DMS153 (cell line): ENCODE measurements at places on chromosomes 11 and 22.

GRCh38 chr11:90329043-90329442 lies 106.2 kb upstream of the CHORDC1 start:
- DNase-seq: no peak

DNA sequence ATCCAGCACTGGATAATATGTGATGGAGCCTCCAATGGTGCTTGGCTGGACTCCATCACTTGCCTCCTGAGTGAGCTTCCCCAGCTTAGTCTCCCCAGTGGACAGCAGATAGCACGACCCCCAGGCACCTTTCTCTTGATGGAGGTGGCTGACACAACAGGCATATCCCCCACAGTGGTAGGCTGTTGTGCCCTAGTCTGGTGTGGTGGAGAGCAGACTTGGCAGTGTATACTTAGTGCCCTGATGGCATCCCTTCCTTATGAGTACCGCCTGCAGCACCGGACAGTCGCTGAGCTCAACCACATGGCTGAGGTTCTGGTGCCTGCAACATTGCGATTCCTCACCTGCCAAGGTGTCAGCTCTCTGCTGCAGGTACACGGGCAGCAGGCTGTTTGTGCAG lies 50.1 kb downstream of the DNHD1 start:
- DNase-seq: no peak

- DNase-seq: no peak
Observed at GRCh38 chr11:2663915-2664314, 35.9 kb downstream of the KCNQ1OT1 start.

GRCh38 chr22:17283423-17283822 lies 64.2 kb upstream of the ADA2 start:
- DNase-seq: no peak

GRCh38 chr11:45646275-45646927 lies 19.0 kb downstream of the CHST1 start:
- DNase-seq: no peak

DNA sequence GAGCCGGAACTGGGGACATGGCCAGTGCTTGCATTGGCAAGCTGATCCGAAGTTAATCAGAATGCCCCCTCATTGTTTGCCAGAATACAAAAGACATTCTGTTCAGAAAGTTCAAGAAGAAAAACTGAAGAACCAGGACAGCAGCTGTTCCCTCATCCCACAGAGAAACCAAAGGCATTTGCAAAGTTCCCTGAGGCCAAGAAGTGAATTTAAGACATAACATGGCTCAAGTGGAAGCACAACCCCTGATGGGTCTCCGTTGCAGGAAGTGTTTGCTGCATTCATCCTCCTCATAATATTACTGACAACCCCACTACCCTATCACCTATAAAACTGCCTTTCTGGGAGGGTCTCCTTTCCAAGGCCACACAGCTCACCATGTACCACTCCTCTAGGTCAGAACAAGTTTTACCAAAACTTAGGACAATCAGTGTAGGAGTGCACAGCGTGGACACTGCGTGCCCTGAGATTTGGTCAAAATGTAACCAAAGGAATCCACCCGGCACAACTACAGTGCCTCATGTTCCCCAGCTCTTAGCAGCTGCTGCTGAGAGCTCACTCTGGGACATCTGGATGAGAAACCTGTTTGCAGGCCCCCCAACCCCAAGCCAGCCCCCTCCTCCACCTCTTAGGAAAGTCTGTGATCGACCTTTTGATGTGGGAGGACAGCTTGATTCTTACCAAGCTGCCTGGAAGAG lies 101.6 kb upstream of the AKIP1 start:
- DNase-seq: no peak

DNA sequence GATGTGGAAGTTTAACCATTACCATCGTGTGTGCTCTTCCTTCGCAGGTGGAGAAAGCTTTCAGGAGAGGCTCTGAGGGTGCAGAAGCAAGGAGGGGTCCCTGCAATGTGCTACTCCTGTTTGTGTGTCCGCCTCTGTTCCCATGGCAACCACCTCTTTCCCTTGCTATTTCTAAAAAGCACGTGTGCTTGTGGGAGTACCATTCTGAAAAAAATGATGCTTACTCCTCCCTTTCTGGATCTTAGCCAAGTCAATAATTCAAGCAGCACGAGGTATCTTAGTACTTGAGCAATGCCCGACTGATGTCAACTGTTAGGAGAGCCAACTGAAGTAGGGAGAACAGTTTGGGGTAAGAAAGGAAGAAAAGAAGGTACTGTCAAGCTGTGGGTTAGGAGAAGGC lies 628.7 kb downstream of the NTM start:
- peak; percentile 31 for DNase-seq

GRCh38 chr11:76704171-76704948 lies 33.8 kb upstream of the LRRC32 start:
- DNase-seq: no peak

DNA sequence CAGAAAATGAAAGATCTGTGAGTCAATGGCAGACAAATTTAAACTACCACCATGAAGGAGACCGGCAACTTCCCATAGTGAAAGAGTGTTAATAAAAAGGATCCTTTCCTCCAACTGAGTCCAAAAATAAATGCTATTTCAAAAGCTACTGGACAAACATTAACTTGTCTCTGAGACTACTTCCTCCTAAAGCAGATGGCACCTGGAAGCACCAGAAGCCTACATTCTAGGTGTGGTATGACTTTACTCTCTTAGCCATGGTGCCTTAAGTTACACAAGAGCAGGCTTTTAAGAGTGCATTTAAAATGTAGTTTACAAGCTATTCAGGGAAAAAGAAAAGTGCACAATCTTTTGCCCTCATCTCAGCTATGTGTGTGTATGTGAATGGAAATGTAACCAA lies 2.5 kb downstream of the ARHGAP32 start:
- DNase-seq: peak; percentile 37

GRCh38 chr11:121418625-121419114 lies 33.4 kb upstream of the SORL1 start:
- no peak for DNase-seq

GRCh38 chr11:83502041-83502440 lies 215.9 kb upstream of the CCDC90B start:
- DNase-seq: no peak

DNA sequence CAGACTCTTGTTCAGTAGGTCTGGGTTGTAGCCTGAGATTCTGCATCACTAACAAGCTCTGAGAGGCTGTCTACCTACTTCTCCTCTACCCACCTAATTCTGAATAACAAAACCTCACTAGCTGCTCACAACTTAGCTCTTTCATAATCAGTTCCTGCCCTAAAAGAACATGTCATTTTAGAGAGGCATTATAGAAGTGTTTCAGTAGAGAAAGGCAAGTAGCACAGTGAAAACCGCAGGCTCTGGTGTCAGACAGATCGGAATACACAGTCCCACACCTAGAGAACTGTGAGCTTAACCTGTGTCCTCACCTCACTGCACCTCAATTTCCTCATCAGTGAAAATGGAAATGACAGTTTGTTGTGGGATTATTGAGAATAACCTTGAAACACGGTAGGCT lies 1337.6 kb upstream of the TENM4 start:
- DNase-seq: no peak

DNA sequence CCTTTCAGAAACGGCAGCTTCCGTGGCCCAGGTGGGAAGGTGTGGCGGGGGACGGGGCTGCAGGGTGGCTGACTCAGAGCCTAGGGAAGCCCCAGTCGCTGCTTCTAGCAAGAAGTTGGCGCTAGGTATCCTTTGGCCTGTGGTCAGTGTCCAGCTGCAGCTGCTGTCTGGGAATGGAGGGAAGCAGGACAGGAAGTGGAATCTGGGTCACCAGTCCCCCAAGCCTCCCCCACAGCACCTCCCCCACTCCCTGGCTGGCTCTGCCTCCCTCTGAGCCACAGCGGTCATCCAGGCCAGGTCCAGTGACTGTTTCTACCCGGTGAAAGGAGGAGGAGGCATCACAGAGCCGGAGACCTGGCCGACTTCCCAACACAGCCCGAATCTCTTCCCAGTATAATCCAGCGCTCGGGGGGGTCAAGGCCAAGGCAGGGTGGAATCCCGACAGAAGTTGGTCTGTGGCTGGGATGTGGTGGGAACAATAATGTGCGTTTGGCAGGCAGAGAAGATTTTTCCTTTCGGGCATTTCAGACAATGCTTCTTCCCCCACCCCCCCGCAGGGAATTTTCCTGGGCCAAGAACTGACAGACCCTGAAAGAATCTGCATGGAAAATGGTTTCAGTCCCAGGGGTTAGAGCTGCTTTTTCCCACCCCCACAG lies 45.1 kb downstream of the C11orf96 start:
- no peak for DNase-seq

DNA sequence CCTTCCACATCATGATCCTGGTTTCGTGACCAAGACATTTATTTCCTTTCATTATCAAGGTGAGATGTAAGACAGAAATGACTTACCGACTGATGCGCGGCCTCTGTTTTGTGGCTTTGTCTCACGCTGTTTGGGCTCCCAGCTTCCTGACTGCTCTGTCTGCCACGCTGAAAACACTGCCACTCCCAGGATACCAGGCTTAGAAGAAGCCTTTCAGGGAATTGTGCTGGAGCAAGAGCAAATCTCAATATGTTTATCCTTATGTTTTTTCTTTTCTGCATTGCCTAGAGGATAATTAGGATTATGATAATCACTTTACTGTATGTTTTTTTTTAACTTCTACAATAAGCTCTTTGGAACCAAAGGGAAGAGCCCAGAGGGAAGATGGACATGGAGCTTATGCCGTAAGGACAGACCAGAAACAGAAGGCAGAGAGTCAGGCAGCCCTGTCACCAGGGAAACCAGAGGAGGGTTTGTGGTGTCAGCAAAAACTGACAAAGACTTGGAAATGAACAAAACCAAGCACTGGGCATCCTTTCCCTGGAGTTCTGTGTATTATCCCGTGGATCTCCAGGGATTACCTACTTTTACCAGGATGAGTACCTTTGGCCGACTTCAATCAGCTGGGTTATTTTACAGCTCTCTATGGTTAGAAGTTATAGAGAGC lies 68.2 kb upstream of the ISX start:
- DNase-seq: no peak

- DNase-seq: no peak
Observed at GRCh38 chr11:13333456-13333957, 55.9 kb downstream of the BMAL1 start.

GRCh38 chr11:47375020-47375419 lies 3.3 kb downstream of the SPI1 start:
- no peak for DNase-seq

DNA sequence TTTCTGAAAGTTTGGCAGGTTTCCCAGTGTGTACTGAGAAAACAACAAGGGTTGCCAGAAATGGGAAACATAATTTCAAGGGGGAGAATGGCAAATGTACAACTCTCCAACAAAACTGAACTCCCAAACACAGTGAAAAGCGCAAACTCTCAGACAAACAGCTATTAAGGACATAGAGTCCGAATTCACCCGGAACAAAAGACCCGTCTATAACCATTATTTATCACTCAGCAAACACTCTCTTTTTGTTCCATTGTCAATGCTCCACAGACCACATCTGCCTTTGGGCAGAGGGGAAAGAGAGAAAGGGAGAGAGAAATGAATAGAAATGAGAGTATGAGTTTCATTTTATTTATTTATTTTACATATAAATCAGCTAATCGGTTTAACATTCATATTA lies 21.7 kb downstream of the KIRREL3 start:
- DNase-seq: peak; percentile 98

GRCh38 chr11:12200279-12200990 lies 90.0 kb downstream of the MICAL2 start:
- DNase-seq: peak; percentile 69

DNA sequence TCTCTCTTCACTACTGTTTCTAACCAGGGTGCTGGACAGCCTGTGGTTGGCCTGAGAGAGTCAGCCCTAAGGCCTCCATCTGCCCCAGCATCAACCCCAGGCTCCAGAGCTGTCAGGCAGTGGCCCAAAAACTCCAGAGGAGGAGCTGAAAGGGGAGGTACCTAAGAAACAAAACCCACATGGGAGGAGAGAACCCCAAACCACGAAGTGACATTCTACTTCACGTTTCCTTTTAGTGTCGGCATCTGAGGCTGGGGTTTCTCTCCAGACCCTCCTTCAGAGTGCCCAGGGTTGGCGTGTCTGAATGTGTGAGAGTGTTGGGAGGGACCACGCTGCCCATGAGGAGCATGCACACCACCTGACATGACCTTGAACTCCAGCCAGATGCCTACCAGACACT lies 69.8 kb upstream of the NNMT start:
- no peak for DNase-seq

DNA sequence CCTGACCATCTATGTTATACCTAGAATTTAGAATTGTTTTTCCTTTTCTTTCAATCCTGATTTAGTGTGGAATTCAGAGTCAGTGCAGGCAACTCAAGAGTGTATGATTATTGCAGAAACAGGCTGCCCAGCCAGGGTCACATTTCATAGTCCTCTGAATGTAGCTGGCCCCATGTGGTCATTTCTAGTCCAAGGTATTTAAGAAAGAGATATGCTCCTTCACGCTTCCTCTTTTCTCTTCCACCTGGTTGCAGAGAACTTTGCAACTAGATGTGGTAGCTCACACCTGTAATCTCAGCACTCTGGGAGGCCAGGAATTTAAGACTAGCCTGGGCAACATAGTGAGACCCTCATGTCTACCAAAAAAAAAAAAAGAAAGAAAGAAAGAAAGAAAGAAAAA lies 27.6 kb upstream of the LDLRAD3 start:
- DNase-seq: no peak

DNA sequence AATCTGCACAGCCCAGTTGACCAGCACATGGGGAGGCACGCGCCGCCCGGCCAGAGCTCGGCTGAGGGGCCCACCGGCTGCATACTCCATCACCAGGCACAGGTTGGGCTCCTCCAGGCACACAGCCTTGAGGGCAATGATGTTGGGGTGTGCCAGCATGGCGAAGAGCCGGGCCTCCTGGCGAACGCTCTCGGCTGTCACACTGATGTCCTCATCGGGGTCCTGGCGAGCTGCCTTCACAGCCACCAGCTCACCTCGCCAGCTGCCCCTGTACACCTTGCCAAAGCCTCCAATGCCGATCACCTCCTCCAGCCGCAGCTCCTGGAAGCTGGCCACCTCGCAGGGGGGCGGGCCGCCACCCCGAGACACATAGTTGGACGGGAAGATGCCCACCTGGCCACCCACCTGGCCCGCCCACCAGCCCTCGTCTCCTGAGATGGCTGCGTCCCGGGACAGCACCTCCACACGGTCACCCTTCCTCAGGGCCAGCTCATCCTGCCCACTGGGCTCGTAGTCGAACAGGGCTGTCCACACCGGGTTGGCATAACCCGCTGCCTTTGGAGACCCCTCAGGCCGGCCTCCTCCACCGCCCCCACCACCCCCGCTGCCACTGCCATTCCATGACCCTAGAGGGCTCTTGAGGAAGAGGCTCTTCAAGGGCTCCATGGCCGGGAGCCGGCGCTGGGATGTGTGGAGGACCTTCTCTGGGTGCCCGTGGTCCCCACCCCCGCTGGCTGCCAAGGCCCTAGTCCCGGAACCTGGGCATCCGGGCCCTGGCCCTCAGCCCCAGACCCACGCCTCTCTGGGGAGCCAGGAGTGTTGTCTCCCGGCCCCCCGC lies 711 bp downstream of the MAP3K11 start:
- no peak for DNase-seq
